ENCODE measurements at places on chromosomes 12 and 14.
A peak's percentile ranks its signal among the peaks of the same experiment; 100 is the strongest.

GRCh38 chr14:64938972-64939816 is 3.4 kb downstream of the GPX2 start:
- no peak for DNase-seq

DNA sequence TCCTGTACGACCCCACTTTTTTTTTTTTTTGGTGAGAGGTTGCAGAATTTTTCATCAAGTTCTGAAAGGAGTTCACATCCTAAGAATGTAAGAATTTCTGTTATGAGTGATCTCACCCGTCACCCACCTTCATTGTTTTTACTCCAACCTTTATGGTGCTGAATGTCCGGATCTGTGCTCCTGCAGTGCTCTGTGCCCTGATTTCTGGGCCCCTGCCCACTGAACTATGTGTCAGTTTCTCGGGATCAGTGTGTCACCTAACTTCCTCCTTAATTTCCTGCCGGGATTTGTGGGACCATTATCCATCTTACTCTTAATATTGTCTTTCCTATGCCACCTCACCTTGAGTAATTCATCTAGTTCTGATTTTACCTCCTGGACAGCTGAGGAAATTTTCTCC is 11.6 kb downstream of the RASSF8 start:
- peak; percentile 96 for DNase-seq

DNA sequence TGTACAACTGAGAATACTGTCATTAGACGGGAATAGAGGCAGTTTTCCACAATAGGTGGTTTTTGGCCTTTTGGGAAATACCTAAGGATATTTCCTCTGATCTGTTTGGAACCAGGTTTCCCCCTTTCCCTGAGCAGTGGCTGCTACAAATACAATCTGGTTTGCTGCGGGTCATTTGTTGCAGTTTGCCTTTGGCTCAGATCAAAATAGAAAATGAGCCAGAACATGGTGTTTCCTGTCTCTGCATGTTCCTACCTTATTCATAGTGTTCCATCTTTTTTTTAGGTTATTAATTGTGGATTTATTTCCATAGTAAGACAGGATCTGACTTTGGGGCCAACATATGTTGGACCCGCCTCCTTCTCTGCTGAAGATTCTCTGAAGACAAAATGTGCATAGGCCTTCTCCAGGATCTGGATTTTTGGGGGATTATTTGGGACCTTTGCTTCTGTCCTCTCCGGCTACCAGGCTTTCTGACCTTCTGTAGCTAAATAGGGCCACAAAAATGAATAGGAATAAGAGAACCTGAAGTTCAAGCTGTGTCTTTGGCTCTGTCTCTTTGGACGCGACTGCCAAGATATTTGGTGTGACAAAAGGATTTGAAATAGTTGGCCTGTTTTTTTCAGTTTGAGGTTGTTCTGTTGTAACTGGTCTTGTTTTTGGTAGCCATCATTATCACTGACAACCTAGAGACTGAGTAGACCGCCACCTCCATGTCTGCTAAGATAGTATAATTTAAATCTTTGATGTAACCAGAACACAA is 146.9 kb downstream of the PRKCH start:
- DNase-seq = no peak

DNA sequence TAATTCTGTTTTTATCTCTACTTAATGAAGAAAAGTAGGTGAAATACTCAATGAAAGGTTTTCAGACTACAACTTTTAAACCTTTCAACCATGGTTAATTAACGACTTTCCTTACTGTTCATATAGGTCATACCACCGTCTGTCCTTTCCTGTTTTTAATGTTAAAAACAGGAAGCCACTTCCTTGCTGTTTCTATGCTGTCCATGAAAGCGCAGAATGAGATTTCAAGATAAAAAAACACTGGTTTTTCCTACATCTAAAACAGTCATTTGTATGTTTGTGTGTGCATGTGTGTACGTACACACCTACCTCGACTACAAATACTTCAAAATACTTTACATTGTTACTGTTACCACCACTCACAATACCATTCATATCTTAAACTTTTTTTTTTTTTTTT is 27.3 kb downstream of the SPTLC2 start:
- DNase-seq = no peak

- DNase-seq = no peak
Observed at GRCh38 chr14:68623307-68623706, 169.6 kb downstream of the ZFP36L1 start.

GRCh38 chr12:39575498-39575875 is 44.1 kb downstream of the ABCD2 start:
- DNase-seq = no peak

- DNase-seq = peak; percentile 93
Observed at GRCh38 chr12:124916374-124917134, 2.1 kb upstream of the UBC start.

GRCh38 chr12:121894633-121895032 is 6.0 kb downstream of the PSMD9 start:
- DNase-seq = no peak

DNA sequence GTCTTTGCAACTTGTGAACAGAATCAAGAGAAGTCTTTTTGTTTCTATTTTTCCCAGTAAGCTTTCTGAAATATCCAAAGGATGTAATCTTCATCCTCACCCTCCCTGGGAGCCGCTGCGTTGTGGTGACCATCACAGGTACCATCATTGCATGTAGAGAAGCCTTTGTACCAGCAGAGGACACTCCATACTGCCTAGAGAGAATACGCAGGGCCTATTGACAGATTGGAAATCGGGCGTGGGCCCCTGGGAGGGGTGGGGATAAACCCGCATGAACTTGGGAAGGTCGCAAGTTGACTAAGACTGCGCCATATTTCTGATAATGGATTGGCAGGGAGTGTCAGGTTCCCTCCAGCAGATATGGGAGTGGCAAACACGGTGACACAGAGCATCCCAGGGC is 12.7 kb downstream of the KRT1 start:
- DNase-seq = no peak

DNA sequence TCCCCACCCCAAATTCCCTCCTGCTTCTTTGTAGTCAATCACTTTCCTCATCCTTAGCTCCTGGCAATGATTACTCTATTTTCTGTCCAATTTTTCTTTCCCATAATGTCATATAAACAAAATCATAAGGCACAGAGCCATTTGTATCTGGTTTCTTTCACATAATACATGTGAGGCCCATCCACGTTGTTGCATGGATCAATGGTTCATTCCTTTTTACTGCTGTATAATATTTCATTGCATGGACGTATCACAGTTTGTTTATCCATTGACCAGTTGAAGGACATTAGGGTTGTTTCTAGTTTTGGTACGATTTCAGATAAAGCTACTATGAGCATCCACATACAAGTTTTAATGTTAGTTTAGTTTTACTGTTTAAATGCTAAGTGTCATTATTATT is 13.7 kb upstream of the MED13L start:
- DNase-seq = no peak

DNA sequence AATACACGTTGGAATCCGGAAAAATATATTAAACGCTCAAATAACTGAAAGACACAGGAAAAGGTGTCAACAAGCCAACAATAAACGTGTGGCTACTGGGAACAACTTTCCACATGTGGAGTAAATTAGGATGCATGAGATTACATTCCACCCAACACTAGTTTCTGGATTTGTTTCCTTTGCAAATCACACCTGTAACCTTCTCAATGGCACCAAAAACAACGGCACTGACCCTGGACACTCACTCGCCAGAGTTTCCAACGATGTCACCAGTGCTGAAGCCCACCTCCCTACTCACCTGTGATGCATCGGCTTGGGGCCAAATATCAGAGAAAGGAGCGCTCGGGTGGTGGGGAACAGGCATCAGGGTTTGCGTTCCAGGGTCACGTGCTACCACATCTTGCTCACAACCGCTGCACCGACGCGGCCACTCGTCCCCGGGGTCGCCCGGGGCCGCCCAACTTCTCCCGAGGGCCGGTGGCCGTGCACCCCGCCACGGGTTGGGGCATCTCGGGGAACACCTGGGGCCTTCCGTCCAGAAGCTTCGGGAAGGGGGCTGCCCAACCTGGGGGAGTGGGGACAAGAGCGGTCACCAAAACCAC is 629 bp downstream of the PRDM4 start:
- DNase-seq = peak; percentile 11

DNA sequence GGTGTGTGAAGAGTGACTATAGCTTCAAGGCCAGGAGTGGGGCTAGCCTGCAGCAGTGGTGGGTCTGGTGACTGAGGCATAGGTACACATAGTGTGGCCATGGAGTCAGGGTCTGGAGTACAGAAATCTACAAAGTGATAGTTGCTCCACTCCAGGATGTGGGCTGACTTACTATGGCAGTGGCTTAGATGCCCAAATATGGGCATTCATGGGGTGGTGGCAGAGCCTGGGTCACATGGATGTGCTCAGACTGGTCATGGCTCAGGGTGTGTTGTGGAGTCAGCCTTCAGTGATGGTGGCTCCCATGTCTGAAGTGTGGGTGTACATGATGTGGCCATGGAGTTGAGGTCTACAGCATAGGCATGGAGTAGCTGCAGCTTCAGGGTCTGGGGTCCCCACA is 27.3 kb downstream of the CLEC6A start:
- no peak for DNase-seq

DNA sequence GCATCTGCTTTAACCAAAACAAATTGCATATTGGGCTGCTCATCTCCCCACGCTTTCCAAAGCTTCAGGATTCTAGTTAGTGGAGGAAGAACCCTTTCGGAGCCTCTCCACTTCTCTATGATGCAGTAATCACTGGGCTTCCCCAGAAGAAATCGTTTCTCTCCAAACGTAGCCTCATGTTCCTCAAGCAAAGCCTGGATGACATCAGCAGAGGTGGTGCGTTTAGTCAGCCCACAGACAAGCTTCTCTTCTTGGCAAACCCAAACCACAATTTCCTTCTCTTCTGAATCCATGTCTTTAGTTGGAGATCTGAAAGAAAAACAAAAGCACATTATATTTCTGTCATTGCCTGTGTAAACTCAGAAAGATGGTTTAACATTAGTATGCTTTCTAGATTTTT is 30.6 kb downstream of the RASSF9 start:
- DNase-seq = no peak

GRCh38 chr12:54411391-54412241 is 7.5 kb downstream of the ITGA5 start:
- peak; percentile 99 for DNase-seq

GRCh38 chr14:68932231-68932630 is 46.9 kb downstream of the ACTN1 start:
- no peak for DNase-seq

DNA sequence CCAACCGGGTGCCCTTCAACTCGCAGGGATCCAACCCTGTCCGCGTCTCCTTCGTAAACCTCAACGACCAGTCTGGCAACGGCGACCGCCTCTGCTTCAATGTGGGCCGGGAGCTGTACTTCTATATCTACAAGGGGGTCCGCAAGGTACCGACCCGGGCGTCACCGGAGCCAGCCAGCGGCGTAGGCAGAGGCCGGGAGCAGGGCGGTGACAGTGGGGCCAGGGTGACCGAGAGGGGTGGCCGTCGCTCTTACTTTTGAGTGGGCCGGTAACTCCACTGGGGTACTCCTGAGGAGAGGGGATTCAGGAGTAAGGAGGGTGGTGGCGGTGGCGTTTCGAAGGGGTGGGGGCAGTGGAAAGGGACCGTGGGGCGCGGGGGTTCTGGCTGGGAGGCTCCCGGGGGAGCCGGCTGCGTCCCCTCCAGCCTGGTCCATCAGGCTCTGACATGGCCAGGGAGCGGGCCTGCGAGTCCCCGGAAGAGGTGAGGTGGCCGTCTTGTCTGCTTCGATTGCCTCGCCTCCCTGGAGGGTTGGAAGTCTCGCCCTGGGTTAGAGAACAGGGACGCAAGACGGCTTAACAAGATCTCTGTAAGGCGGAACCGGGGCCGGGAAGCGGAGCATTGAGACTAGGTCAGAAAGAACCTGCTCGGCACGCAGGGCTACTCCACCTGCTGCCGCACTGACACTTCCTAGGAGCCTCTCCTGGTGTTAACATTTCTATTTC is 491 bp downstream of the WDR20 start:
- peak; percentile 10 for DNase-seq

GRCh38 chr14:32998433-32998832 is 59.8 kb downstream of the NPAS3 start:
- DNase-seq = no peak

GRCh38 chr12:102479939-102480338 is 424 bp downstream of the IGF1 start:
- DNase-seq = no peak

DNA sequence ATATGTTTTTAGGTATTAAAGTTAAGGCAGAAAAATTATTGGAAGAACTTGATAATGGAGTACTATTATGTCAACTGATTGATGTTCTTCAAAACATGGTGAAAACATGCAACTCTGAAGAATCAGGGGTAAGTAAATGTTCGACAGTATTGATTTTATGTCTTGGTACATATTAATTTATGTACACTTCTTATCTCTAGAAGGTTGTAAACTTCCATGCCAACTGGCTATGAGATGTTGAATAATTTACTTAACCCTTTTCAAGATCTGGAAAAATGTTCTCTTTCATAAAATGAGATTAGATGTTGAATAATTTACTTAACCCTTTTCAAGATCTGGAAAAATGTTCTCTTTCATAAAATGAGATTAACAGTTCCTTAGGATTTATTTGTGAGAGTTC is 28.1 kb downstream of the GAS2L3 start:
- DNase-seq = no peak

- no peak for DNase-seq
Observed at GRCh38 chr14:65637780-65638179, 225.2 kb downstream of the FUT8 start.

GRCh38 chr12:90958347-90958746 is 3.4 kb upstream of the CCER1 start:
- DNase-seq = no peak

GRCh38 chr12:120944645-120945217 is 33.6 kb upstream of the HNF1A start:
- DNase-seq = peak; percentile 16

DNA sequence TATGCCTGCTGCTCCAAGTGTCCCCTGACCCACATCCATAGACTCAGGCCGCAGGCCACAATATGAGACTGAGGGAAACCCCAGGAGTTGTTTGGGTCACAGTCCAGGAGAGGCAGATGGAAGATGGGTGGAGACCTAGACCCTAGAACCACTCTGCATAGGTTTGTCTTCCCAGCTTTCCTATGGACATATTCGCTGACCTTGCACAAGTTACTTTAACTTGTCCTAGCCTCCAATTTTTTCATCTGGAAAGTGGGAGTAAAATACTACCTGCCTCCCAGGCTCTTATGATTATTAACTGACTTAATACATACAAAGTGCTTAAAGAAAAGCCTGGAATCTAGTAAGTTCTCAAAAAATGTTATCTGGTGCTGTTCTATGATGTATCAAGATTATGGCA is 157.1 kb upstream of the IFNG-AS1 start:
- no peak for DNase-seq

All from kidney capillary endothelial cell (primary cell).